ENCODE measurements at places on chromosomes 3 and 15.

- no peak for DNase-seq
Observed at GRCh38 chr15:63509056-63509954, 4.9 kb downstream of the USP3 start.

- no peak for DNase-seq
Observed at GRCh38 chr3:30628901-30629590, 22.6 kb downstream of the TGFBR2 start.

DNA sequence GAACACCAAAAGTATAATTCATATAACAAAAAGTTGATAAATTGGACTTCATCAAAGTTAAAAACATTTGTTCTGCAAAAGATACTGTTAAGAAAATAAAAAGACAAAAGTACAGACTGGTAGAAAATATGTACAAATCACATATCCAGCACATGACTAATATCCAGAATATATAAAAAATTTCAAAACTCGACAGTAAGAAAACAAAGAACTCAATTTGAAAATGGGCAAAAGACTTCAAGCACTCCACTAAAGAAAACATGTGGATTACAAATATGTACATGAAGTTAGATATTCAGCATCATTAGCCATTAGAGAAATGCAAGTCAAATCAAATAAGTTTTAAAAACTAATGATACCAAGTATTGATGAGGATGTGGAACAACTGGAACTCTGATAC lies 6.7 kb downstream of the GK5 start:
- DNase-seq: no peak

DNA sequence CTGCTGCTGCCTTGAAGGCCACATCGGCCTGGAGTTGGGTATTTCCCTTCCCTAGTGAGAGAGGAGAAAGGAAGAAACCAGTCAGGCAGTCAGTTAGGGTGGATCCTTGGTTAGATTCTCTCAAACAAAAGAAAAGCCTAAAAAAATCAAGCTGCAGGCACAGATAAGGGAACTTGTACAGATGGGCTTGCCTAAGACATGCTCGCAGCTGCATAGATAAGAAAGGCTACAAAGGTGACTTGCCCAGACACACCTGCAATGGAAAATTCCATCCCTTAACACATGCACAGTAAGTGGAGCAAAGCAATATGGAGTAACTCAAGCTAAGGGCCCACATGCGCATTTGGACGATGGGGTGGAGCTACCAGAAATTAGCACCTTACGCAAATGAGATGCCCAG lies 199.7 kb upstream of the ARPP21 start:
- no peak for DNase-seq

DNA sequence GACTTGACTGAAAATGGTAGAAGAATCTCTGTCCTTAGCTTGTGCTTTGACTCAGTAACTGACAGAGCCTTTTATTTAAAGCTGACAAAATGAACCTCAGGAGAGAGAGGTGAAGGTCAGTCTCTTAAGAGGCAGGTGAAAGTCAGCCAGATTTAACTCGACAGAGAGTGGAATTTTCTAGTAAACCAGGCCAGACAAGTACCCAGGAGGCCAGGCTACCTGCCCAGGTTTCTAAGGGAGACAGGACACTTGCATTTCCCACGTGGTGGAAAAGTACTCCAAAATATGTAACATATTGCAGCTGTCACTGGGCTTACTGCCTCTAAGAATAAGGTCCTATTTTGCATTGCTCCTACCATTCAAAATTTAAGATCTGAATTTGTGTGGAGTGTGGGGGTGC lies 167.9 kb downstream of the FMN1 start:
- DNase-seq: no peak

DNA sequence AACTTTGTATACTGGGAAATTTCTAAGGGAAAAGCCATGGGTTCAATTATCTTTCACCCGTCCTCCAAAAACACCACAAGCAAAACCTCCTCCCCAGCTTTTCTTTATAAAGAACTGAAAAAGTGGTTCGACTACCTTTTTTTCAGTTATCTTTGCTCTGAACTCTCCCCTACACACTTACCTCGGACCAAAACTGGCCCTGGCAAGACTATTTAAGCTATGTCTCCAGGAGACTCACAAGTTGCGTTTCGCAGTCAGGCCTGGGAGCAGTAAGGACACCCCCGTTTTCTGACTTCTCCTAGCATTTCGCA lies 645 bp downstream of the COPS2 start:
- DNase-seq: no peak

- no peak for DNase-seq
Observed at GRCh38 chr3:16494814-16495431, 18.6 kb downstream of the RFTN1 start.

GRCh38 chr3:174884776-174885568 lies 25.8 kb downstream of the NAALADL2 start:
- no peak for DNase-seq

DNA sequence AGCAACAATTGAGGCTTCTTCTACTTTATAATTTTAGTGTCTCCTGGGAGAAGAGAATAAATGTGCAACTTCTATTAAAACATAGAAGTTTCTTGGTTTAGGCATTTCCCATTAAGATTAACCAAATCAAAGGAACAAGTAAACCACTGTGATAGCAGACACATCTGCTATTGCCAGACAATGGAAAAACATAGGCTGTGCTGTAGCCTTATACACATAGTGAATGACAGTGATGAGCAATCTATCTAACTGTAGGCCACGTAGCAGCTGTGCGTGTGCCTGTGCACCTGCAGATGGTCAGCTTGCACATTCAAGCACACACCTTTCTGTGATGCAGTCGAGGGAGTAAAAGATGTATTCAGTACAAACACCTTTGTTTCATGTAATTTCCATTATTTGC lies 32.7 kb downstream of the GNB4 start:
- no peak for DNase-seq

DNA sequence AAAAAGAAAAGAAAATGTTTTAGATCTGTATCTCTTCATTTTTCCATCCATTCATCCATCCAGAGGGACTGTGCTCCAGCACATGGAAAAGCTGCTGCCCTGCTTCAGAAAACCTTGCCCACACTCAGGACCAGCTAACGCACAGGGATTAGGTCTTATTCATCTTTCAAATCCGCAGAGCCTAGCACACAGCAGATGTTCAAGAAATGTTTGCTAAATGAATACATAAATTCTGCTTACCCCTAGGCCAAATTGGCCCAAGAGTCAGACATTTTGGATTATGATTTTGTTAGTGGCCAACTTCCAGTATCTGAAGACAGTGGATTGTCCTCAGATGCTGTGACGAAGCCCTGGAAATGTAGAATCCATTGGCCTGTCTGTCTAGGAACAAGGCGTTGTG lies 71.4 kb downstream of the GHSR start:
- no peak for DNase-seq

DNA sequence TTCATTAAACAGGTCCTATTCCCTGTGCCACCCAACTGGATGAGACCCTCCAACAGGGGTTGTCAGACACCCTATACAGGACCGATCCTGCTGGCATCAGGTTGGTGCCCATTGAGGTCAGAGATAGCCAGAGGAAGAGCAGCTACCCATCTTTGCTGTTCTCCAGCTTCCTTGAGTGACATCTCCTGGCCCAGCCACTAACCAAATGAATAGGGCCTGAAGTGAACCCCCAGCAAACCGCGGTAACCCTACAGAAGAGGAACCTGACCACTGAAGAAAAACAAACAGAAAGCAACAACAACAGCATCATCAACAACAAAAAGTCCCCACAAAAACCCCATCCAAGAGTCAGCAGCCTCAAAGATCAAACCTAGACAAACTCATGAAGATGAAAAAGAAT lies 133.6 kb upstream of the ARPP21 start:
- no peak for DNase-seq

GRCh38 chr3:130395916-130396315 lies 50.4 kb downstream of the COL6A5 start:
- no peak for DNase-seq

- no peak for DNase-seq
Observed at GRCh38 chr3:108548886-108549285, 38.5 kb upstream of the MYH15 start.

DNA sequence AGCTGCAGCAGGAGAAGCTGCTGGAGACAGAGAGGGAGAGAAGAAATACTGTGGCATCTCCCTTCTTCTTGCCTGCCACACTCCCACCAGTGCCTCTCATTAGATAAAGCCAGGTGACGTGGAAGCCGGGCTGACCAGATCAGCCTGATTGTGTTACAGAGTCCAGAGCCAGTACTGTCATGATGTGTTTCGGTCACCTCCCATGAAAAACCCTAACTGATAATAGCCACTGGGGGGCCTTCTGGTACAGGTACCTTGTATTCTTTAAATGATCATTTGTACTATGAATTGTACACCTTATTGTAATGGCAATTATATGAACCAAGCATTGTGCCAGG lies 125.8 kb upstream of the TMEM108 start:
- DNase-seq: no peak

- no peak for DNase-seq
Observed at GRCh38 chr15:80580106-80580505, 115.0 kb upstream of the ABHD17C start.

DNA sequence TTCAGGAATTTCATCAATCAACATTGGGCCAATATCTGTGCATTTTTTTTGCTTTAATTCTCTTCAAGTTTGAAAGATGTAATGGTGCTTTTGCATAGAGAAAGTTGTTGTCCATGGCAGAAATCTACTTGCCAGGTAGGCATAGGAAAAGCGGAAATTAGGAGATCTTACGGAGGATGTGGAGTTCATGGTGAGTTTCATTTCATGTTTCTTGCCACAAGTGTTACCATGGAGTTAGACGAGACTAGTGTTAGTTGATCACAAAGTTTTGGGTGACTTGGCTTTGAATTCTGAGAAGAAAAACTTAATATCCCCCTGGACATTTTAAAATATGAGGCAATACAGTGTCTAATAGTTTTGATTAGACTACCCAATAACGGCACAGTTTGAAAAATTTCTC lies 1.0 kb upstream of the P2RY13 start:
- DNase-seq: no peak

- no peak for DNase-seq
Observed at GRCh38 chr3:197701841-197702240, 34.9 kb downstream of the RUBCN start.

DNA sequence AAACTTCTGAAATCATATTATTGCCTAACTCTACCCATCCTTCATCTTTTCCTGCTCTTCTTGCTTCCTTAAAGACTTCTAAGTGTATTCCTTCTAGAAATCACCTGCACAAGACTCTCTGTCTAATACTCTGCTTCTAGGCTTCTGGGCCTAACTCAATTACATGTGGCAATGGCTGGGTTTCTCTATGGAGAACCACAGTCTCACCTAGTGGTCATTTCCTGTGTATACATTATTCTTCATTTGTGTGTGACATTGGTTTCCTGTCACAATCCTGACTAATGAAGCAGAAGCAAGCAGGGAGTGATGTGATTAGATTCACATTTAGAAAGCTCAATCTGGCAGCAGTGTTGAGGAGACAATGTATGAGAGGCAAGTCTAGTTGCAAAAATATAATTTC lies 16.9 kb upstream of the CLDN1 start:
- no peak for DNase-seq

DNA sequence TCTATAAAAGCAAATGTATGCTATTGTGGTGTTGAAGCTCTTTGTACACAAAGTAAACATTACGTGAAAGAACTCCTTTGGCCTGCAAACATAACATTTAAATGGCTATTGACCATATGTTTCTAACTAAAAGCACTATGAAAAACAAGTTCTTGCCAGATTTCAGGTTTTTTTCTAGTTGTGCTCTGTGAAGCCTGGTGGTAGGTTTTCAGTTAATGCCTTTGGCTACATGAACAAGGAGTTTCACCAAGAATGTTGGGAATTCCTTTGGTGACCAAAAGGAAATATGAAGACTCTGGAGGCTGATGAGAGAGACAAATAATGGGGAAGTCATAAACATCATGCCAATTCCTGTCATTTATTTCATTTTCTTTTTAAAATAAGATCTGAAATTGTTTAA lies 66.0 kb downstream of the RBMS3 start:
- no peak for DNase-seq

Data from GM12892 (cell line).